Activated T-helper 1 cell treated with anti-CD3 and anti-CD28 coated beads, Interleukin-2, amount 50 U/mL, for 16 hours (primary cell): ENCODE measurements at places on chromosomes 11 and 22.

DNA sequence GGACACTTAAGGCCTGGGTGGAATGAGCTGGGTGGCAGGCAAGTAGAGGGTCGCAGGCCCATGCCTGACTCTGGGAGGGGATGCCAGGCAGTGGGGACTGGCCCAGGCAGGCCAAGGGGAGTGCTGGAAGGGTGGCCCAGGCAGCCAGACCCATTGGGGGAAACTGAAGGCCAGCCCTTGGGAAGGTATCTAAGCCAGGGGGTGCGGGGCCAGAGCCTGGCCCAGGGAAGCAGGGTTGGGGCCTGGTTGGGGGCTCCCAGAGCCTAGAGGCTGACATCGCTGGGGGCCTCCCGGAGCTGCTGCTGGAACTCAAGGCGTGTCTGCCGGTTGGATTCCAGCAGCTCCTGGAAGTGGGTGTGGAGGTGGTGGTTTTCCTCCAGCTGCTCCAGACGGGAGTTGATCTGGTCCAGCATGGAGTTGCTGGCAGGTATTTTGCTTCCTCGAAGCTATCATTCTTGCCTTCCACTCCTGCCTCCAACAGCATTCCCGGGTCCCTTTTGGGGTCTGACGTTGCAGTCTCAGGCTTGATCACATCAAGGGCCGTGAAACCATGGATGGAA, 35.3 kb upstream of the XBP1 start:
- no peak for DNase-seq

- DNase-seq = no peak
Measured at GRCh38 chr22:43273902-43274484, 69.2 kb downstream of the SCUBE1 start.

GRCh38 chr11:47410370-47411264, 2.2 kb downstream of the SLC39A13 start:
- no peak for DNase-seq

GRCh38 chr11:129034001-129034400, 91.3 kb upstream of the TP53AIP1 start:
- no peak for DNase-seq

DNA sequence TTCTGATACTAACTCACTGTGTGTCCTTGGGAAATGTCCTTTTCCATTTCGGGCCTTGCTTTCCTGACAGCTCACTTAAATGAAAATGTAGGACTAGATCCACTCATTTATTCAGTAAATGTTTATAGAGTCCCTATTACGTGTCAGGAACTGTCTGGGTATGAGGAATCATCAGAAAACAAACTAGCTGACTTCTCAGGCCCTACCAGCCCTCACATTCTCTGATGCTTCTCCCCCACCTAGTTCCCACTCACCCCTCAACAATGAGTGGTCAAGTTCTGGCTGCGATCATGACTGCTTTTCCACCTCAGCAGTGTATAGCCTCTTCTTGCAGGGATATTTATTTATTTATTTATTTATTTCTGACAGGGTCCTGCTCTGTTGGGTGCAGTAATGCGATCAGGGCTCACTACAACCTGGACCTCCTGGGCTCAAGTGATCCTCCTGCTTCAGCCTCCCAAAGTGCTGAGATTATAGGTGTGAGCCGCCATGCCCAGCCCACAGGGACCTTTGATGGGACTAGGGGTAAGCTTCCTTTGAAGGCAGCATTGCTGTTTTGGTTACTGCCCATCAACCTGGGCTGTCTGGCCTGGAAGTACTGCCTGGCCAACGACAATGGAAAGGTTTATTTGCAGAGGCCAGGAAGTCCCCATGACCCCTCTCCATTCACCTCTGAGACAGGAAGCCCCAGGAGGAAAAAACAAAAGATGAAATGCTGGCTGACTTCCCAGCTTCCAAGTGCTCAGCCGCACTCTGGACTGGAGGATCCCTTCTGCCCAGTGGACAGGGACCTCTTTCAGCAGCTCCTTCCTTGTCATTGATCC, 33.1 kb upstream of the POLD3 start:
- no peak for DNase-seq

GRCh38 chr11:130202818-130203689, 43.5 kb downstream of the ST14 start:
- DNase-seq = no peak

DNA sequence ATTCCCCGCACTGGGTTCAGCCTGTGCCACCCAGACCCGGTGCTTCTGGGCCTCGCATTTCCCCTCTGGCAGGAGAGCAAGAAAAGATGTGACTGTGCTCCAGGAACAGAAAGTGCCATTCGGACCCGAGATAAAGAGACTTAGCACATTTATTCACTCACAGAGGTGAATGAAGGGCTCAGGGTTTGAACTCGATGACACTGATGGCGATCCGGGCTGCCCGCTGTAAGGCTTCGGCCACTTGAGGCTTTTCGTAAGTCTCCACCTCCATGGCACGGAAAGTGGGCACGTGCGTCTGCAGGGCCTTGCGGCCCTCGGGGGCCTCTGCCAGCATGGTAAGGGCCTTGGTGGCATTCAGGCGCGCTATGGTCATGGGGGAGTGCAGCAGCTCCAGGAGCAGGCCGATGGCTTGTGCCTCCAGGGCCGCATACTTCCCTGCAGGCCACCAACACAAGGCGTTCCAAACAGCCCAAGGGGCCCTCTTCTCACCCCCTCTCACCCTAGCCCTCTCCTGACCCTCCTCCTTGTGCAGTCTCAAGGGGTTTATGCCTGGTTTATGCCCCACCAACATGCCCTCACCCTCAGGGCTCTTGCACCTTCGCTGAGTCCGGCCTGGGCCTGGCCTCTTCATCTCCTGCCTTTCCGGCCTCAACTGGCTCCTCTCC, 10.9 kb upstream of the GNAZ start:
- DNase-seq = no peak

DNA sequence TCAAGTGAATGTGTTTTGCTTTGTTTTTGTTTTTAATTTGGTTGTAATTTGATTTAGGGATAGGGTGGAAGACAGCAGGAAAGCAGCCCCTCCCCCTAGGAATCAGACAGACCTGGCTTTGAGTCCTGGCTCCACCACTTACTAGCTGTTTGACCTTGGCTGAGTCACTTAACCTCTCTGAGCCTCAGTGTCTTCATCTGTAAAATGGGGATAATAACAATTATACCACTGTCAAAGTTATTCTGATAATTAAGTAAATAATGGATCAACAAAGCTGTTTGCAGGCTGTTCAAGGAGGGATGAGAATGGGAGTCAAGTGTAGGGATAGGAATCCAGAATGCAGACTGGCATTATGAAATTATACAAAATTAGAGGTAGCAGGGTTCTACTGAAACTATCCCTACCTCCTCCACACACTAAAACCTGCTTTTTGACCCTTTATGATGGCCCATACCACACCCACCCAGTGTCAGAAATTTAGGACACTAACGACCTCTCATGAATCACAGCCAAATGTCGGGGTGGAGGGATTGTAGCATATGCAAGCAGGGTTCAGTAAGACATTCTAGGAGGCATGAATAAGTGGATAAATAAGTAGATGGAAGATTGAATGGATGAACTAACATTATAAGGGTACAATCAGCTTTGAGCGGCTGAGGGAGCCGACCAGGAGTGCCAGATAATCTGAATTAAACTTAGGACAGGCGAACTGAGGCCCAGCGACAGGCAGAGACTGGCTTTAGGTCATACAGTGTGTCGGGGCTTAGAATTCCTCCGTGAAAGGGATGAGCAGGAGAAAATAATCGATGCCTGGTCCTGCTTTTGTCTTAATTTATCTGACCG, 974 bp downstream of the ANAPC15 start:
- DNase-seq = no peak

- no peak for DNase-seq
Measured at GRCh38 chr22:50702261-50702671, 29.6 kb downstream of the SHANK3 start.

DNA sequence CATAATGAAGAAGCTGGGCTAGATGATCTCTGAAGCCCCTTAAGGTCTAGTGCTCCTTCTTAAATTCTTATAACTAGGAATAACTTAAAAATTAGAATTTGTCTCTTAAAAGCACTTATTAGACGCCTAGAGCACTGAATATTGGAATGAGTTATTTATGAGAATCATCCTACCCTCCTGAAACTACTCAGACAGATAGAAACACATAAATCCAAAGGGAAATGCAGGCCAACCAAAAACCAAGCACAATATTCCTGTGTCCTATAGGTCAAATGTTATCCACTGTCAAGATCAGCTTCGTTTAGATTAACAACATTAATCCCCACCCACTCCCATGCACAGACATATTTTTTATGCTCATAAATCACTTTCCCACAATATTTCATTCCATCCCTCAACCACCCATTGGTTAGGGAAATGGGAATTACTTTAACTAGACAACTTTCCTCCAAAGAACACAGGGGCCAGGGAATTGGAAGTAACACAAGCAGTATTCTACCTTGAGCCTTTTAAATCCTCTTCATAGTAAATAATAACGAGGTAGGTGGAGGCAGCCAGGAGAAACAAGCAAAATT, 87.1 kb downstream of the CD44 start:
- no peak for DNase-seq

DNA sequence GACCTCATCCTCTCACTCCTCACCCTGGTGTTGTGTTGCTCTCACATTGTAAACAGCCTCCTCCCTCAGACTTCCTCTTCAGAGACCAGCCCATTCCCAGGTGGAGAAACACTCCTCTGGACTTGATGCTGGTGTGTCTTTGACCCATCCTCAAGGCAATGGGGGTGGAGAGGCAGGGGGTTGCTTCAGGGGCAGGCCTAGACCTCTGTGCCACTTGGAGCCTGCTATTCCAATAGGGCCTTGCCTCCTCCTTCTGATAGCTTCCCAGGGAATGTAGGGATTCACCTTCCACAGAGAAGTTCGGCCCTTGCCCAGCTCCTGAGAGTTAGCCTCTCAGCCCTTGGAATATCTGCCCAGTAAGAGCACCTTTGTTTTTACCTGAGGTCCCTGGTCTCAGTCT, 606.6 kb upstream of the CADM1 start:
- no peak for DNase-seq

GRCh38 chr11:18958221-18958910, 19.2 kb upstream of the MRGPRX1 start:
- no peak for DNase-seq
